ENCODE measurements at places on chromosomes 5 and 9.

DNA sequence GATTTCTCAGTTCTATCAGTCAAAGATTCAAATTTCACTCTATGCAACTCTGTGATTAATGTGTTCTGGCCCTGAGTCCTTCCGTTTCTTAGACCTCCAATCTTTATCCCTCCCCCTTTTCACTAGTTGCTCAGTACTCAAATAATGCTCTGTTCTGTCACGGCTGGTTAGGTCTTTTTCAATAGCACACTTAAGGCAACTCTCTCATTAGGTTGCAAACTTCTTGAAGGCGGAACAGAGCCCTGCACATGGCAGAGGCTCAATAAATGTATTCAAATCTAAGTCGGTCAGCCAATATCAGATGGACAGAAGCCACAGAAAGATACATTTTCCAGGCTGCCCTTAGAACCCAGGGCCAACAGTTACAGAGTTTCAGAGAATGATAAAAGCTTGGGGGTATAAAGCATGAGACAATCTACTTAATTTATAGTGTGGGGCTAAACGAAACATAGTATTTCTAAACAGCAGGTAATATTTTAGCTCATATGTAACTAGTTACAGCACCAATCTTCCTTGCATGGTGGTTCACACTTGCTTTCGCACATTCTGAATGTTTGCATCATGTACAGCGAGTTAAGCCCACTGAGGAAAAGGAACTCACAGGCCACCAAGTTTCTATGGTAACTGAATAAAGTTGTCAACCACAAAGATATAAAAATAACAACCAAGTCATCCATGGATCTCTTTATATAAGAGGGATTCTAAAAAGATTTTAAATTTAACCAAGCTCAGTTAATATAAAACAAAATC, 67.1 kb upstream of the GOLPH3 start:
- DNase-seq: peak; percentile 22

DNA sequence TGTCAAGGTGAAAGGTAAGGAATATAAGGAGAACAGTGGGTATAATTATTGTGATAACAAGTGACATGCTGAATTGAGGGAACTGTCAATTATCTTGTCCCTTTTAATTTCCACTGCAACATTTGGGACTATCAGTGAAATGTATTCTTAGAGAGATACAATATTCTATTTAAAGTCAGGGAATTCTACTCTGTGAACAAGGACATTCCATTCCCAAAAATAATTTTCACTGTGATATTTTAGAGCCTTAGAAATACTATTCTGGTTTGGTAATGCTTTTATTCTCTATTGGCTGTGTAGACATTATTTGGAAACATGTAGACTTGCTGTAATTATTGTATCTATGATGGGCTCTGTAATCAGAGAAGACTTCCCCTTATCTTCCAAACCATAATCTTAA, 248.0 kb upstream of the PCSK5 start:
- no peak for DNase-seq

- DNase-seq: no peak
These were observed 763.1 kb downstream of the TAF11L14 start for GRCh38 chr5:18397371-18397770.

DNA sequence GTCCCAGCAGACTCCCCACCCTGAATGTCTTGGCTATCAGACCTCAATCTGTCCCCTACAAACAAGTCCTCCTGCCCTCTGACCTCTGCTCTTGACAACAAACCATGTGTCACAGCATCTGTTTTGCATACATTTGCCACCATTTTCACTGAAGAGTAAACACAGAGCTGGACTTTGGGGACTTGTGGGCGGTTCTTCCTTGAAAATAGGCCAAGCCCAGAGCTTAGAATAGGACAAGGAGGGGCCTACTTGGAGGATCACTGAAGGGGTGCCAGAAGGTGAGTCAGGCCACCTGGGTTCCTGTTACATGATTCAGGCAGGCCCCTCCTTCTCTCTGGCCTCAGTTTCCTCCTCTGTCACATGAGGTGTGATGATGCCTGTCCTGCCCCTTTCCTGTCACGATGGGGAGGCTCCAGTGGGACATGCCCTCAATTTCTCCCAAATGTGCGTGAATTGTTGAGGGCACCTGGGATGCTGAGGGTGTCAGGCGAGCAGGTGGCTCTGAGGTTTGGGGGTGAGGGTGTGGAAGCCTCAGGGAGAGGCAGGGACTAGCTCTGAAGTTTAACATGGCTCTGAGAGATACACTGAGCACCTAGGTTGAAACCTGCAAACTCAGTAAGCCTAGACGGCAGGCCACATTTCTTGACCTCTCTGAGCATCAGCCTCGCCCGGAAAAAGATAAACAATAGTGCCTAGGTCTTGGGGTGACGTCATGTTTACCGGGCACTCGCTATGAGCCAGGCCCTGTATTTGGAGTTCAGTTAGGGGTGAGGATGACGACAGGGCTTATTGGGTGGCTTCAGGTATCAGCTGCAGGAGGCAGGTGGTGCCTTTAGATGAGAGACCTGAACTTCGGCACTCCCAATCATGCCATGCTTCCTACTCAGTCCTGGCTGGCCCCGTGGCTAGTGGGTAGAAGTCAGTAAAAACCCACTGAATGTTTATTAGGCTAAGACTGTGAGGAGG, 107.6 kb upstream of the PITX1 start:
- no peak for DNase-seq

- peak; percentile 44 for DNase-seq
These were observed 44.6 kb upstream of the TMC1 start for GRCh38 chr9:72476617-72477437.

DNA sequence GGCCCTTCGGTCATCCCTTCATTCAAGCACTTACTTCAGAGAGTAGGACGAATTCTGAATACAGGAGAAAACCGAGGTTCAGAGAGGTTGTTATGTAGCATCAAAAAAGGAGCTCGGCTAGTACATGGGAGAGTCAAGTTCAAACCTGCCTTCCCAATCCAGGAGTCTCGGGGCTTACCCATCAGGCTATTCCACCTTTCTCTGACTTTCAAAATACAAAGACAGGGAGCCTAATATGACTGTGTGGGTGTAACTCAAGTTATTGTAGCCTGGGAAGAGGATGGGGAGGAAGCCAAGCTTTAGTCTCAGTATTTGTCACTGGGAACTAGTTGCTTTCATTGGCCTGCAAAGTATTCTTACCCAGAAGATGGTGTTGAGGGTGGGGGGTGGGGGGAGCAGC, 274.8 kb upstream of the PANK3 start:
- DNase-seq: no peak

GRCh38 chr5:159135896-159136531, 36.3 kb upstream of the EBF1 start:
- peak; percentile 9 for DNase-seq

GRCh38 chr9:20640331-20641187, 18.3 kb upstream of the MLLT3 start:
- DNase-seq: peak; percentile 35

GRCh38 chr9:113530022-113530635, 66.6 kb downstream of the RGS3 start:
- DNase-seq: no peak

- no peak for DNase-seq
These were observed 32.5 kb upstream of the RAB14 start for GRCh38 chr9:121233906-121234831.

GRCh38 chr9:127050152-127050551, 72.3 kb downstream of the ANGPTL2 start:
- no peak for DNase-seq

- peak; percentile 60 for DNase-seq
These were observed 1.6 kb downstream of the KDM4C start for GRCh38 chr9:6759185-6759977.

DNA sequence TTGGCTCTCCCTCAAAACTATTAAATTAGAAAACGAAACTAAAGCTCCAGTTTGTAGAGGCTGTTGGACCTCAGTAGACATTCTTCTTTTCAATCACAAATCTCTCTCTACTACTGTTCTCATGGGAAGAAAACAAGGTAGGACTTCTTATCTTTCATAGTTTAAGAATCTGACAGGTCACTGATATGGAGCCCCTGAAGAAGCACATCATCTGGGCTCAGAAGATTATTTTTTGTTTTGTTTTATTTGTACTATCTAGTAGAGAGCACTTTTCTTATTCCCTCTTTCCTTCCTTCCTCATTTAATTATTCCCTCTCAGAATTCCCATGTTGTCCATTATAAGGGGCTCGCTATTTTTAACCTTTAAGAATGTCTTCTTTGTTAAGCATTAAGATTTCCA, 26.3 kb downstream of the STARD4 start:
- DNase-seq: no peak

GRCh38 chr5:145856285-145856818, 16.5 kb downstream of the GRXCR2 start:
- DNase-seq: peak; percentile 77

- no peak for DNase-seq
These were observed 28.7 kb downstream of the DIAPH1 start for GRCh38 chr5:141590127-141590526.

- DNase-seq: no peak
These were observed 87.5 kb downstream of the CAMK4 start for GRCh38 chr5:111311666-111312065.

DNA sequence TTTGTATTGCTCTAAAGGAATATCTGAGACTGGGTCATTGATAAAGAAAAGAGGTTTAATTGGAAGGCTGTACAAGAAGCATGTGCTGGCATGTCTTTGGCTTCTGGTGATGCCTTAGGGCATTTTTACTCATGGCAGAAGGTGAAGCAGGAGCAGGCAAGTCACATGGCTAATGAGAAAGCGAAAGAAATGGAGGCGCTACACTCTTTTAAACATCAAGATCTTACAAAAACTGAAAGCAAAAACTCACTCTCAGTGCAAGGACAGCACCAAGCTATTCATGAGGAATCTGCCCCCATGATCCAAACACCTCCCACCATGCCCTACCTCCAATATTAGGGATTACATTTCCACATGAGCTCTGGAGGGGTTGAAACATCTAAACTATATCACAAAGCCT, 1458.8 kb upstream of the ACO1 start:
- no peak for DNase-seq

- no peak for DNase-seq
These were observed 208.7 kb upstream of the RASEF start for GRCh38 chr9:83271665-83272071.

GRCh38 chr5:109250533-109251329, 159.0 kb downstream of the PJA2 start:
- DNase-seq: no peak

- no peak for DNase-seq
These were observed 41.6 kb downstream of the TSTD2 start for GRCh38 chr9:97591535-97591934.

GRCh38 chr5:502325-503079, 21.7 kb downstream of the SLC9A3 start:
- DNase-seq: no peak

GRCh38 chr9:86281593-86282076, 703 bp downstream of the ISCA1 start:
- DNase-seq: no peak

DNA sequence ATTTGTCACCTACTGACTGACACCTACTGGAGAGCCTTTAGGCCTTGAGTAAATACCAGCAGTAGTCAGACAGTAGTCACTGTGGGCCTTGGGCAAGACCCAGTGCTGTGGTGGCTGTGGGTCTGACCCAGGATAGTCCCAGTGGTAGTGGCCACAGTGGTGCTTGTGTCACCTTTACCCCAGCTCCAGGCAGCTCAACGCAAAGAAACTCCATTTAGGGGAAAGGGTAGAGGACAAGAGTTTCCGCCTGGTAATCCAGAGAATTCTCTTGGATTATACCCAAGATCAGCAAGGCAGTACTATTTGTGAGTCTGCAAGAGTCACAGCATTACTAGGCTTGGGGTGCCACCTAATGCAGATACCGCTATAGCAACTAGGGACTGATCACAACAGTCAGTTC, 28.9 kb downstream of the CERT1 start:
- DNase-seq: no peak

- DNase-seq: no peak
These were observed 15.3 kb upstream of the ELAVL2 start for GRCh38 chr9:23841304-23841703.

GRCh38 chr9:123925819-123926218, 4.1 kb downstream of the DENND1A start:
- no peak for DNase-seq

- DNase-seq: no peak
These were observed 152.5 kb downstream of the EFNA5 start for GRCh38 chr5:107518190-107518589.

- DNase-seq: no peak
These were observed 34.4 kb downstream of the MACROH2A1 start for GRCh38 chr5:135364421-135365262.

DNA sequence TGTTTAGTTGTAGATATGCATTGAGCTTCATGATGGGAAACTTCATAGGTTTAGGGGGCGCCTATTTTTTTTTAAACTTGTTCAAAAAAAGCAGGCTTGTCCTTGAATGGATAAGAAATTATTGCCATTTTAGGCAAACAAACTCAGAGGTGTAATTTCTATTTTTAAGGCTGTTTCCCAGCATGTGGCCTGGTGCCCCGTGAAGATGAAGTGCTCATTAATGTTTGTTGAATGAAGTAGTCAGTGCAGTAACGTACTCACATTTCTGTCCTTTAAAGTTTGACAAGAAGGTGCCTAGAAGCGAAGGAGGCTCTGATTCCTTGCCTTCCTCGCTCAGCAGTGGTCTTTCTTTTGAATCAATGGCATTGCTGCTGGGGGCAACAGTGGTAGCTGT, 54.3 kb downstream of the ZNF618 start:
- DNase-seq: no peak

DNA sequence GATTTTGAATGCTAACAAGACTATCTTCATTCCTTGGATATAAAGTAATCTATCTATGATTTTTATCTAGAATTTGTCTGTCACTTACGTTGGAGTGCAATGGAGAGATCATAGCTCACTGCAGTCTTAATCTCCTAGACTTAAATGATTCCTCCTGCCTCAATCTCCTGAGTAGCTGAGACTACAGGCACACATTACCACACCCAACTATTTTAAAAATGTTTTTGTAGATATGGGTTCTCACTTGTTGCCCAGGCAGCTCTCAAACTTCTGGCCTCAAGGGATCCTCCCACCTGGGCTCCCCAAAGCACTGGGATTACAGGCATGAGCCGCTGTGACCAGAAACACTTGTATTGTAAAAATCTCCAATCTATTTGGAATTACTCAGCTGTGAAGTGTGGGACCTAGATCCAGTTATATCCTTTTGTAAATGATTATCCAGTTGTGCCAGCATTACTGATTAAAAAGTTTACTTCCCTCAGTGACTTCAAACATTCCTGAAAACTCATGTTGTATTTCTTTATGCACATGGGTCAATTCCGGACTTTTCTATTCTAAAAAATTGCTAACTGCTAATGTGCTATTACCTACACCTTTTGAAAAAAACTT, 1793.8 kb upstream of the WWC1 start:
- peak; percentile 75 for DNase-seq

DNA sequence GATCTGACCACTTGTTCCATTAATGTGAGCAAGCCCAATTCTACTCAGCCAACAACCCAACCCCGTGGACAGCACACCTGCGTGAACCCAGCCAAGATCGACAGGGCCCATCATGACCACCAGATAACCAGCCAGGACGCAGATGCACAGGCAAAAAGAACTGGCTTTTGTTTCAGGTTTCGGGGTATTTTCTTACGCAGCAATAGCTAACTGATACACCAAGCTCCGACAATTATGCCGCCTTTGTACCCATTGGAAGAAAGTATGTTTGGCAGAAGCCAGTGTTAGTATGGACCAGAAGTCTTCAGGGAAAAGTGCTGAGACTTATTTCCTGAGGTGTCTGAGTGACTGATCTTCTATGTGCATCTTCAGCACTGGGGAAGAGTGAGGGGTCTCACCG, 6.0 kb upstream of the ADAMTS16 start:
- no peak for DNase-seq

GRCh38 chr5:149810856-149811255, 80.7 kb downstream of the PPARGC1B start:
- DNase-seq: no peak
